ENCODE measurements at places on chromosomes 2 and 18.

DNA sequence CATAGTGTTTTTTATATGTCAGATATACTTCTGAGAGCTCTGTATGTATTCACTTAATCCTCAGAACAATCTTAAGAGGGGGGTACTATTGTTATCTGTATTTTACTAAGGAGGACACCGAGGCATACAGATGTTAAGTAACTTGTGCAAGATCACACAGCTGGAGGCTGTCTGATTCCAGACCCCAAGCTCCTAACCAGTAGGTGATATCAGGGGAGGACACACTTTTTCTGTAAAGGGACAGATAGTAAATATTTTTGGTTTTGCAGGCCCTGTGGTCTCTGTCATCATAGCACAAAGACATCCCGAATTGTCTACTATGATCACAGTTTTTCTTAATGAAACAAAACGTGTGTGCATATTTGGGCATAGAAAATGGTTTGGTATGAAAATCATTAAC lies 143.7 kb downstream of the LAMA3 start:
- DNase-seq: no peak

- no peak for DNase-seq
Measured at GRCh38 chr2:10007435-10007834, 35.9 kb upstream of the KLF11 start.

- DNase-seq: no peak
Measured at GRCh38 chr2:43007901-43008300, 215.5 kb upstream of the HAAO start.

GRCh38 chr2:173148520-173148919 lies 72.9 kb downstream of the MAP3K20 start:
- DNase-seq: peak; percentile 56

- DNase-seq: no peak
Measured at GRCh38 chr2:117127680-117128079, 686.8 kb upstream of the DDX18 start.

DNA sequence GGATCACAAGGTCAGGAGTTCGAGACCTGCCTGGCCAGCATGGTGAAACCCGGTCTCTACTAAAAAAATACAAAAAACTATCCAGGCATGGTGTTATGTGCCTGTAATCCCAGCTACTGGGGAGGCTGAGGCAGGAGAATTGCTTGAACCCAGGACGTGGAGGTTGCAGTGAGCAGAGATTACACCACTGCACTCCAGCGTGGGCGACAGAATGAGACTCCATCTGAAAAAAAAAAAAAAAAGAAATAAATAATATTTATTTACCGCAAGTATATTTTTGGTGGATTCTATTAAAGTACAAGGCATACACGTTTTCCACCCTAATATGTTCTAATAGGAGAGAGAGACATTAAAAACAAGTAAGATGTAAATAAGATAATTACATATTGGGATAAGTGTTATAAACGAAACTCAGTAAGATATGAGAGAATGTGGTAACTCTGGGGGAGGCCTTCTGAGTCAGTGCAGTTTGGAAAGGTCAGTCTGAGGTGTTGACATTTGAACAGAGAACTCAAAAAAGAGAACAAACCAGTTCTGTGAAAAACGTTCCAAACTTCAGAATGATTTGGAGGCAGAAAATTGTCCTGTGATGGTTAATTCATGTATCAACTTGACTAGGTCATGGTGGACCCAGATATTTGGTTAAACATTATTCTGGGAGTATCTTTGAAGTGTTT lies 8.8 kb upstream of the POLI start:
- peak; percentile 92 for DNase-seq

- no peak for DNase-seq
Measured at GRCh38 chr18:79610461-79611039, 69.1 kb upstream of the CTDP1 start.

DNA sequence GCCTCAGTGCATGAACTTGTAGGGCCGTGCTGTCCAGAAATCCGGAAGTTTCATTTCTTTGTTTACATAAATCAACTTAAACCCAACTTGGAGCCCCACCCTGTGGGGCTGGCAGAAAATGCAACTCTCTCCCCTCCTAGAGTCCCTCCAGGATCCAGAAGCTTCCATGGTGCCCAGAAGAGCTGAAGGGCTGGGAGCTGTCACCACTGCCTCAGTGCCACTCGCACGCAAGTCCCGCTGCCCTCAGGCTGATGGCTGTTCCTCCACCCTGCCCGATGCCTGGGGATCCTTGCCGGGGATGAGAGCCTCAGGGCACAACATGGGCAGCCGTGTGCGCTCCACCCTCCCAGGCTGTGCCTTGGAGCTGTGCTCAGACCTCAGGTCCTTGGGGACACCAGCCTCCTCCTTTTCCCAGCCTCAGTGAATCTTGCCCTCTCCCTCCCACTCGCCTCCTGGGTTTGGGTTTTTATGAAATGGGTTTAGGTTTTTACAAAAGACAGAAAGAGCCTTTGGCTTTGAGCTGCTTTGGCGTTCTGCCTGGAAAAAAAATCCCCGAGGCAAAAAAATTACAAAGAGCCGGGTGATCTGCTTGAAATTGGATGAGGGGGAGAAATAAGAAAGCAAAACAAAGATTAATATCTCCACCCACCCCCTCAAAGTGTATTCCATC lies 155.2 kb downstream of the TWIST2 start:
- peak; percentile 5 for DNase-seq

DNA sequence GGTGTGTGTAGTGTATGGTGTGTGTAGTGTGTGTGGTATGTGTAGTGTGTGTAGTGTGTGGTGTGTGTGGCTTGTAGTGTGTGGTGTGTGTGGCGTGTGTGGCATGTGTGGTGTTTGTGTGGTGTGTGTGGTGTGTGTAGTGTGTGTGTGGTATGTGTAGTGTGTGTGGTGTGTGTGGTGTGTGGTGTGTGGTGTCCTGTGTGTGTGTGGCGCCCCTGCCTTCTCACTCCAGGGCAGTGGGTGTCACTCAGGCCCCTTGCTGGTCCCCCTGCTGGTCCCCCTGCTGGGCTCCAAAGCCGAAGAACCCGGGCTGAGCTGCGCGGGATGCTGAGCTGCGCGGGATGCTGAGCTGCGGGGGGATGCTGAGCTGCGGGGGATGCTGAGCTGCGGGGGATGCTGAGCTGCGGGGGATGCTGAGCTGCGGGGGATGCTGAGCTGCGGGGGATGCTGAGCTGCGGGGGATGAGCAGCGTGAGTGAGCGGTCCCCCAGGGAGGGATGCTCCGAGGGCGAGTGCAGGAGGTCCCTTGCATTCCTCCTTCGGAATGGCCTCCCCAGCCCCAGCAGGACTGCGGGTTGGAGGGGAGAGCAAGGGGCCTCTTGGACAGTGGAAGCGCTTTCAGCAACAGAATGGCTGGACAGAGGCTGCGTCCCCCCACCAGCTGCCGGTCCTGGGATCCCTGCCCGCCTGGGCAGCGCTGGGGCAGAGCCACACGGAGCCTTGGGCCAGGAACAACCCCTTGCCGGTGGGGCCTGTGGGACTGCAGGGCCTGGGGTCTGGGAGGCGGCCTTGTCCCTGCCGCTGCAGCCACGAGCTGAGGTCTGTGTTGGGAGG lies 3.4 kb upstream of the RTP5 start:
- no peak for DNase-seq

GRCh38 chr2:20674309-20674965 lies 7.5 kb downstream of the GDF7 start:
- no peak for DNase-seq

All from epithelial cell of esophagus (primary cell).